Stimulated activated CD8-positive, alpha-beta memory T cell treated with anti-CD3 and anti-CD28 coated beads, Interleukin-15, amount 100 ng/mL, for 24 hours (primary cell): ENCODE measurements at places on chromosomes 4 and X.

DNA sequence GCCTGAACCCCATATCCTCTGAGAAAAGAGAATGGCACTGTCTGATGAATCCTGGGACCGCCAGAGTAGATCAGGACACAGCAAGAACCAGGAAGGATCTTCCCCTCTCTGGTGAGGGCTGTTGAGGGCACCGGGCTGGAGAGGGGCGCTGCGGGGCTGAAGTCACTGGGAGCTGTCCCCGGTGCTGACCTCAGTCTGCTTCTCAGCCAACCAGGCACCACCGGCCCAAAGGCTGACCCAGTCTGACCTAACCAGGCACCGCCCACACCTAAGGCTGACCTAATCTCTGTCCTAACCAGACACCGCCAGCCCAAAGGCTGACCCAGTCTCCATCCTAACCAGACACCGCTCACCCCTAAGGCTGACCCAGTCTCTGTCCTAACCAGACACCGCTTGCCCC lies 82.8 kb downstream of the CPZ start:
- DNase-seq: no peak

DNA sequence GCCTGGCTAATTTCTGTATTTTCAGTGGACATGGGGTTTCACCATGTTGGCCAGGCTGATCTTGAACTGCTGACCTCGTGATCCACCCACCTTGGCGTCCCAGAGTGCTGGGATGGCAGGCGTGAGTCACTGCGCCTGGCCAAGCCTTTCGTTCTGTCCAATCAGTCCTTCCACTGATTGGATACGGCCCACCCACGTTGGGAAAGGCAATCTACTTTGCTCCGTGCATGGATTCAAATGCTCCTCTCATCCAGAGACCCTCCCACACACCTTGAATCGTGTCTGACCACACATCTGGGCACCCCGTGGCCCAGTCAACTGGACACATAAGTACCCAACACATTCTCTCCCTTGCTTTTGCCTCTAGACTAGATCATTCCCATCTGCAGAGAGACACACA lies 74.9 kb downstream of the CRLF2 start:
- no peak for DNase-seq

DNA sequence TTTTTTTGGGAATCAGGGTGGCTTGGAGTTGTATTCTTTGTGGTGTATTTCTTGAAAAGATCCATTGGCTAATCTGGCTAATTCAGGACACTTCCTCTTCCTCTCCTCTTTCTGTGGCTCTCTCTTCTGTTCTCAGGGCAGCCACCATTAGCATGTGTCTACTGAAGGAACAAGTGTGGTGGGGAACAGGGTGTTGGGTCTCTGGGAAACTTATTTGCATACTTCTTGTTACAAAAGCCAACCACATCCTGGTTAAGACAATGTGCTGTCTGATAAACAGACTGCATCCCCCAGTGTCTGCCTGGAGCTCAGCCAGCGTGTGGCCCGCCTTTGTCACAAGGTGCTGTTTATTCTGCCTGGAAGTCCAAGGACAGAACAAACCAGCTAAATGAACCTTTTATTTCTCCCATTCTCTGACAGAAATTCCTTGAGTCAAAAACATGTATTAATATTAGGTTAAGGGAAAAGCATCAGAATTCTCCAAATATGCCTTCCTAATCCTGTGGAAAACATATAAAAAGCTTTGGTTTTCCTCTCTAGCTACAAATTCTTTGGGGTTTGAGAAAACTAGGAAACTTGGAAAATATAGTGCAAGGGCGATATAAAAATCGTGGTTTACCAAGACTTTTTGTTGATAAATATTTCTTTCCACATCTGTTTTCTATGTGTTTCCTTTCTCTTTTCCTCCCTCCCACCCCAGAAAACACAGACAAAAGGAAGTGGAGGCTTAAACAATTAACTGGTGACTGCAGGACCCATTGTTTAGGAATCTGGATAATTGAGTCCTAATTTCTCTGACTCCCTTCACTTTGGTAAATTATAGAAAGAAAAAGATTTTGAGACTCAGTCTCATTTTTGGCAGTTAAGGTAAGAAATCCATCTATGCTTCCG lies 203.6 kb downstream of the SPRY1 start:
- DNase-seq: no peak

DNA sequence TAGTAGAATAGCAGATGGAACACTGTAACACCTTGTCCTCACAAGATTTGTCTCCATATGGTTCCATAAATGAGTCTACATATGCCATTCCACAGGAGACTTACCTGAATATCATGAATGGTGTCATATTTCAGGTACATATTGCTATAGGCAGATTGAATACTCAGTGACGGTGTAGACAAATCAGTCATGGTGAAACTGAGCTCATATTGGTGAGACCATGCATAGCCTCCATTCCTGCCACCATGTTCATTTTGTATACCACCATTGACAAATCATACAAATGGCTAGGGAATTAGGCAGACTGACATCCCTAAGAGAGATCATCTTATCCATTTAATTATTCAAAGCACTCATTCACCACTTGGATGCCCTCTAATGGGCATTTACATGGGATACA lies 38.0 kb upstream of the SPP1 start:
- no peak for DNase-seq

- DNase-seq: no peak
Measured at GRCh38 chr4:151887031-151887815, 126.4 kb upstream of the GATB start.

DNA sequence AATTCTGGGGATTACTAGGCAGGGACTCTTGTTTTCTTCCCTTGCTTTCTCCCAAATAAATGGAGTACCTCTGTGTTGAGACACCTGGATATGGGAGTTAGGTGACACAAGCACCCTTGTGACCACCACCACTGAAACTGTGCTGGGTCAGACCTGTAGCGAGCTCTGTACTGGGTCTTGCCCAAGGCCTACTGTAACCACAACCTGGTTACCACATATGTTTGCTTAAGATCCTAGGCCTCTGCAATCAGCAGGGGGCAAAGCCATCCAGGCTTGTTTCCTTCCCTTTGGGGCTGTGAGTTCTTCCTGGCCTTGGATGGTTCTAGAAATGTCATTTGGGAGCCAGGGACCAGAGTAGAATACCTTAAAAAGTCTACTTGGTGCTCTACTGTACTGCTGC lies 49.4 kb downstream of the LPAR4 start:
- DNase-seq: no peak

DNA sequence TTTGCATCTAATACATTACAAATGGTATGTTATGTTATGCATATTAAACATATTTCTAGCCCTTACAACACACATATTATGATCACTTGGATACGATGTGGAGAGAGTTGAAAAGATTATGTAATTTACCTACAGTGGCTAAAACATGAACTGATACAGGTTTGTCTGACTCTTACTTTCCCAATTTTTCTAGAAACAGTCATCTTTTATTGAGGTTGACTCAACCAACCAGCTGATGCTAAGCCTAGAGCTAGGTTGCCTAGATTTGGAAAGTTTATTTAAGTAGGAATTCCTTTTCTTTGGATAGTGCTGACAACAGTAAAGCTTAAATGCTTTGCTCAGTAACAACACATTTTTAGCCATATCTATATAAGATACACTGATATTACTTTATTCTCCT lies 1215.1 kb downstream of the ADGRL3 start:
- DNase-seq: no peak

- DNase-seq: no peak
Measured at GRCh38 chrX:54564936-54565335, 34.9 kb downstream of the GNL3L start.

DNA sequence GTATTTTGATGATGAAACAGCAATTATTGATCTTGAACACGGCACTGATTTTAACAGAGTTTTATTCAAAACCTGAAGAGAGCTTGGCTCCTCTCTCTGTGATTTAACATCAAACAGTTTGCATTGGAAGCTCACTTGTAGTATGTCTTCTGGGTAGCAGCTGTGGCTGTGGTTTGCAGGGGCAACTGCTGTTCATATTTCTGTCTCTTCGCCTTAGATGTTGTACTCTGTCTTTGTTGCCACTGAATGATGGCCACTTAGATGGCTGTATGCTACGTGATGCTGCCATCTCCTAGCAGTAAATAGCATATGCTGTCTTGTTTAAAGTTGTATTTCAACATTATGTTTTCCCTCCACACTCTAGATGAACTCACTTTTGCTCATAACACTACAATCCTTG lies 1743.0 kb upstream of the TENM3 start:
- DNase-seq: no peak

- DNase-seq: no peak
Measured at GRCh38 chrX:802846-803245, 172.3 kb downstream of the SHOX start.

- no peak for DNase-seq
Measured at GRCh38 chr4:37964734-37965457, 4.7 kb downstream of the PTTG2 start.

GRCh38 chrX:114611018-114611619 lies 27.2 kb downstream of the HTR2C start:
- no peak for DNase-seq

GRCh38 chr4:76733068-76733771 lies 164.7 kb downstream of the SOWAHB start:
- no peak for DNase-seq

- DNase-seq: no peak
Measured at GRCh38 chr4:37188100-37188499, 56.4 kb upstream of the NWD2 start.
